ENCODE measurements at places on chromosomes 6 and 20. TPM values are rescaled to one million over a fixed set of nuclear protein-coding genes. Genes with fewer than 3 reads are reported as not detected.

Gene RAMACL
- 7.5 TPM for total RNA-seq

Gene CD164
- 305 TPM for total RNA-seq

Gene NRN1
- 142 TPM for total RNA-seq

Gene SAMD5
- total RNA-seq: 2.8 TPM

Gene HMGCLL1
- total RNA-seq: not detected

Gene POM121L2
- not detected for total RNA-seq

Measured in articular chondrocyte of knee joint (primary cell).